ENCODE measurements at places on chromosomes 16 and 17.
A peak's percentile ranks its signal among the peaks of the same experiment; 100 is the strongest.

GRCh38 chr17:61174310-61174709, 225.3 kb upstream of the TBX2 start:
- no peak for DNase-seq

DNA sequence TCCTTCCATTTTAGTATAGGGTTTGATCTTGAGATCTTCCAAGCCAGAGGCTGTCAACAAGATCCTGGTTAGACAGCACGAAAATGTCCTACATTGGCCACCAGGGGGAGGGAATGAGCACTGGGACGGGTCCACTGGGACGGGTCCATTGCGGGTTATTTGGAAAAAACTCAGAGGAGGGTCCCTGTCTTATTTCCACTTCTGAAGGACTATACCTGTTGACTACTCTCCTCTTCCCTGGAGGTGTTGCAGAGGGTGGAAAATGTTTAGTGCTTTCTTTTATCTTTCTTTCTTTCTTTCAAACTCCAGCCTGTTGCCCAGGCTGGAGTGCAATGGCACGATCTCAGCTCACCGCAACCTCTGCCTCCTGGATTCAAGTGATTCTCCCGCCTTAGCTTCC, 2.5 kb downstream of the TTLL6 start:
- no peak for DNase-seq

GRCh38 chr17:29557085-29557738, 9.6 kb downstream of the ABHD15 start:
- no peak for DNase-seq

- peak; percentile 42 for DNase-seq
Observed at GRCh38 chr17:60392845-60393702, 1.1 kb upstream of the USP32 start.

GRCh38 chr17:76683921-76684745, 26.6 kb downstream of the MXRA7 start:
- no peak for DNase-seq

- no peak for DNase-seq
Observed at GRCh38 chr17:58344791-58345157, 7.2 kb downstream of the SUPT4H1 start.

GRCh38 chr17:32275060-32276042, 9.7 kb downstream of the RHBDL3 start:
- peak; percentile 87 for DNase-seq

DNA sequence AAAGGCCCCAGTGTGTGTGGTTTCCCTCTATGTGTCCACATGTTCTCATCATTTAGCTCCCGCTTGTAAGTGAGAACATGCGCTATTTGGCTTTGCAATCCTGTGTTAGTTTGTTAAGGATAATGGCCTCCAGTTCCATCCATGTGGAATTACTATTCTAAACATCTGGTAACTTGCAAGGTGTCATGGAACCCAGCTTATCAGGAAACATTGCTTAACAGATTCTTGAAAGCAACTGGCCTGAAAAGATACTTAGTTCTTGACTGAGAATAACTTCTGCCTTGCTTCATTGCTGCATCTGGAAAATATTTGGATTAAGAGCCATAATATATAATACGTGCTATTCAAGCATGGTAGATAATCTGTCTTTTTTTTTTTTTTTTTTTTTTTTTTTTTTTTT, 27.8 kb downstream of the PAFAH1B1 start:
- no peak for DNase-seq

DNA sequence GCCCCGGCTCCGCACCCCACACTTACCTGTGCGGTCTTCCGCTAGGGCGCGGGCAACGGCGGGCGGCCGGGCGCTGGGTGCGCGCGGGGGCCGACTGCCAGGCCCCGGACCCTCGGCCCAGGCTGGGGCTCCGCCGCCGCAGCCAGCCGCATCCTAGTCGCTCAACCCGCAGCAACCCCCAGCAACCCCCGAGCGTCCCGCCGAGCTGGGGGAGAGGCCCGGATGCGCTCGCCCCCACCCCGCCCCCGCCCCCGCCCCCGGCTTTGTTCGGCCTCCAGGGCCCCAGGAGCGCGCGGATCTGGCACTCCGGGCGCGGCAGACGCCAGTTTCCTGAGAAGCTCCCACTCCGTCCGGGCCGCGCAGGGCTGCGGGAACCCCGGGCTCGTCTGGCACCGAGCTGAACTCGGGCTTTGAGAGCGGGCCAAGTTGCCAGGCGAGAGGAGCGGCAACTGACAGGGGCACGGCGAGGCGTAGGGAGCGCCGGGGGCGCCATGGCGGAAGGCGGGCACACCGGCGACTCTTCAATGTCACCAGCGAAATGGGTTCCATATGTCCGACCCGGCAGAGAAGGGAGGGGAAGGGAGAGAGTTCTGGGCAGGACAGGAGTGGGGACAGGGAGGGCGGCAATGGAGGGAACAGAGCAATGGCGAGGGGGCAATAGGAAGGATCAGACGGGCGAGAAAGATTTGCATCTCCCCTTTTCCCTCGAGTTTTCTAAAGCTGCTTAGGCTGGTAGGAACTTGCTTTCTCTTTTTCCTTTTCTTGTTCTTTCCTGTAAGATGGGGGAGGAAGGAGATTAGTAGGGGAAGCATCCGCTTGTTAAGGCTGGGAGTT, 13.7 kb downstream of the HOXB4 start:
- DNase-seq: no peak

DNA sequence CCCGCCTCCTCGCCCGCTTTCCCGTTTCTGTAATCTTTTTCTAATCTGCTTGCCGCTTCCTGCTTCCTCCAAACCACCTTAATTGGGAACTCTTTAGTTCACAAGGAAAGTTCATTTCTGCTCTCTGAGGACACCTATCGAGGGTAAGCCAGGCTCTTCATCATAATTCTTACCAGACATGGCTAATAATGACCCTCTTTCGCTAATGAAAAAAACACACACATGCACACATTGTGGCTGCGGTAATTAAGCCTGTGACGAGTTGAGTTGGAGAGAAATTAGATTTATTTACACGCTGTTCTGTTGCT, 100.6 kb downstream of the ZNF423 start:
- DNase-seq: no peak

DNA sequence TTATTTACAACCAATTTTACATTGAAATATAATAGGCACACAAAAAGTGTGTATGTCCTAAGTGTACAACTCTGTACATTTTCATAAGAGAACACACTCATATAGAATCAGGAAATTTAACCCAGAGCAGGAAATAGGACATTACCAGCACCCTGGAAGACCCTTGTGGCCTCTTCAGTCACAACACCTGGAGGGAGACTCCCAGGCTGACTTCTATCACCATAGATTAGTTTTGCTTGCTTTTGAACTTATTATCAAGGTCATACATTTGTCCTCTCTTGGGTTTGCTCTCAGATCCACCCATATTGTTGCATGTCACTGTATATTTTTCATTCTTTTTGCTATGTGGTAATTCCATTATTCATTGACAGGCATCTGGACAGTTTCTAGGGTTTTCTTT, 5.8 kb downstream of the RIPOR1 start:
- no peak for DNase-seq

DNA sequence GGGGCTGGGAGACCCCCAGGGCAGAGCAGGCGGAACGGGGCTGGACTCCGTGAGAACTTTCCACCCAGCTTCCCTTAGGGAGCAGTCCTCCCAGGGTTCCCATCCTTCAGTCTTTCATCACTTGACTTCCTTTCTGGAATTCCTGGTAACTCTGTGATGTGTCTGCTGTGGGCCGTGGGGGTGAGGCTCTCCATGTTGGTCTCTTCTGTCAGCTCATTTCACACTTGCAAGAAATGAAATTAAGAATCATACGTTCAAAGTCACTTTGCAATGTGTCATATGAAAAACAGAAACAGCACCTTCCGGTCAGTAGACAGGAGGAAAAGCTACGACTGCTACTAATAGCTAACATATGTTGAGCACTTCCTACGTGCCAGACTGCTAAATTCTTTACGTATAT, 5.4 kb upstream of the BBS2 start:
- DNase-seq: no peak

- no peak for DNase-seq
Observed at GRCh38 chr17:10116753-10117420, 81.5 kb downstream of the GAS7 start.

GRCh38 chr16:84209989-84210388, 19.0 kb downstream of the ADAD2 start:
- DNase-seq: no peak

- DNase-seq: no peak
Observed at GRCh38 chr17:78458736-78459335, 80.4 kb downstream of the PGS1 start.

GRCh38 chr16:1565083-1565805, 31.8 kb downstream of the TMEM204 start:
- DNase-seq: no peak

DNA sequence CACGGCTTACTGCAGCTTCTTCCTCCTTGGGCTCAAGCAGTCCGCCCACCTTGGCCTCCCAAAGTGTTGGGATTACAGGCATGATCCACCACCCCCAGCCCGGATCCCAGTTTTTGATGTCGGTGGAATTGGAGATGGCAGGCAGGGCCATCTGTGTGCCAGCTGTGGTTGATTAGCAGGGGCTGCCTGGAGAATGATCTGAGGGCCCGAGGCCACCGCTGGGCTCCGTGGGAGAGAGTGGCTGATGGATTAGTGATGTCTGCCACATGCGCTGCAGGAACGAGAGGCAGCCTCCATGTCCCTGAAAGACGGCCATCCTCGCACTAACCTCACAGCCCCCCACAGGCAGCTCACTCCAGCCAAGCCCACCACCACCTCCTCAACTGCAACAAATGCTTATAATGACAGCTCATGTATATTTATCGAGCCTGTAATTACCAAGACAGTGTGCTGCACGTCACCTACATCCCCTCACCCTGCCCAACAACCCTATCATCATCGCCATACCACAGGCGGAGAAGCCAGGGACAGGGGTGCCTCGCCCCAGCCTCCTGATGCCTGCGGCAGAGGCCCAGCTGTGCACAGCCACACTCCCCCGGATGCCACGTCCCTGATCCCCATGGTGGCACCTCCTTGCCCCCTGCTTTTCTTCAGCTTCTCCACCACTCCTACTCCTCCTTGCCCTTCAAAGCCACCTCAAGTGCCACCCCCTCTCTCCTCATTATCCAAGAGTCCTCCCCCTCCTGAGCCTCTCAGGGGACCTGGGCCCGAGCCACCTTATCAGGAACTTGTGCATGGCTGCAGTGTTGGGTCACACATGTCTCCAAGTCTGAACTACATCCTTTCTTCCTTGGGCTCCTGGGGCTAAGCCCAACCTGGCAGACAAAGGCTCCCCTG, 33.2 kb downstream of the ACTG1 start:
- DNase-seq: no peak

- DNase-seq: no peak
Observed at GRCh38 chr16:5216441-5217080, 119.0 kb upstream of the EEF2KMT start.

DNA sequence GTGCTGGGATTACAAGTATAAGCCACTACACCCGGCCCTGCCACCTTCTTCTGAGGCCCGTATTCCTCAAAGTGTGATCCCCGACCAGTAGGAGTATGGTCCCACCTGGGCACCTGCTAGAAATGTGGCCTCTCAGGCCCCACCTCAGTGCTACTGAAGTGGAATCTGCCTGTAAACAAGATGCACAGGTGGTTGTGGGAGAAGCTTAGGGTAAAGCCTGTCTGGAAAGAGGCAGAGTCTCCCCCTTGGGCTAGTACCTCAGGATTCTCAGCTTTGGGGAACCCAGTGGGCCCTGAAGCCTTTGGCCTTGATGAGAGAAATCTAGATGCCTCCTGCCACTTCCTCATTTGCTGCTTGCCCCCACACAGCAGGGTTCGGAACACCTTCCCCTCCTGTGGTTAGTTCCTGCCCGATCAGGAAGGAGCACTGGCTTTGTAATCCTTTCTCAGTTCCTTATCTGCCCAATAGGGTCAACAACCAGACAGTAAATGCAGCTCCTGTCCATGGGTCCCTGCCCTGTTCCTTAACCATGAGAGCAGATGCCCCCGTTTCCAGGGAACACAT, 25.2 kb downstream of the TK2 start:
- DNase-seq: no peak

GRCh38 chr16:75281826-75282225, 30.4 kb upstream of the BCAR1 start:
- no peak for DNase-seq

DNA sequence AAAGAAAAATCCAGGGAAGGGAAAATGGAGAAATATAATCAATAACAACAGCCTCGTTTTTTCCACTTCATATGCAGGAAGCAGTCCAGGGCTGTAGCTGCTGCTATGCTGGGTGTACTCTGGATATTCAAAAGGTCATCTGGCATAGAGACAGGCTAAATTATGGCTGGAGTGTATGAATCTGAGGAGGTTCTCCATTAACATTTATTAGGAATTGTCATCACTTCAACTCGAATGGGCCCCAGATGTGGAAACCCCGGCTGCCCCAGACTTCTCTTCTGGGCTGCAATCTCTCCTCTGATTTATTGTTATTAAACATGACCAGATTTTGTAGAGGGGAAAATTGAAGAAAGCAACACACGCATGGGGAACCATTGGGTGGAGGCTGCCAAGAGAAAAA, 33.5 kb upstream of the SKAP1 start:
- DNase-seq: no peak

DNA sequence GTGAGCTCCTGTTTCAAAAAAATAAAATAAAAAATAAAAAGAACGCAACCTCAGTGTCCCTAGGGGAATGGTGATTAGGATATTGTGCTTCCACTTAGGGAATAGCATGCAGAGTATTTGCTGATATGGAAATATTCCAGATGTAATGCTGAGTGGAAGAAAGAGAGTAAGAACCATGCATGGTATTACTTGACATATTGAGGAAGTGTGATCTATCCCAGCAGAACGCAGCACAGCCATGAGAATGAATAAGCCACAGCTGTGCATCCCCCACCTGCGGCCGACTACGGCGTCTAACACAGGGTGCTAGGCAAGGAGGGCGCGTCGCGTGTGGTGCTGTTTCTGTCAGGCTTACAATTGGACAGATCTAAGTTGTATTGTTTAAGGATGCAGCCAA, 49.5 kb downstream of the FOXK2 start:
- no peak for DNase-seq

GRCh38 chr16:68377667-68378393, 67.0 kb downstream of the PRMT7 start:
- DNase-seq: no peak

- DNase-seq: no peak
Observed at GRCh38 chr17:77521076-77521475, 380.3 kb downstream of the SEC14L1 start.

- no peak for DNase-seq
Observed at GRCh38 chr17:10879190-10879836, 41.4 kb upstream of the PIRT start.

Measured in NCI-H1436 treated with DMSO at 0.1 percent for 48 hours (cell line).